ENCODE measurements at places on chromosomes 2 and 18.

DNA sequence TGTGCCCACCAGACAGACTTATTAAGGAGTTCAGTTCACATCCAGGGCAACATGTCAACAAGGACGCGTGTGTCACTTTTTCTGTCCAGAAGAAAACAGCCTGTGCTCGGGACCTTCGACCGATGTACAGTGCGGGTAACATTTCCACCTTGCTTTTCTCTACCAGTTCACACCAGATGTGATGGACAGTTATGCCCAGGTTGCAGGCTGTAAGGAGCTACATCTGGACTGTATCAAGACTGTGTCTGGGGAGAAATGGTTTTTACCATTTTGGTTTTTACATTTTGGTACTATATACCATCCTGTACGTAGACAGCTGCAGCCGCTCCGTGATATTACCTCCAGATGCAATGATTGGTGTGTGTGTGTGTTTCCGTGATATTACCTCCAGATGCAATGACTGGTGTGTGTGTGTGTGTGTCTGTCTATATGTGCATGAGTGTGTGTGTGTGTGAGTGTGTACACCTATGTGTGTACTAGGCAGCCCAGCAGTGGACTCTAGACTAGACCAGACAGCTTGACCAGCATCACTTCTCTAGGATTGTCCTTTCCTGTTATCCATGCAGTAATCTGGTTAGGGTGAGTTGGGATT, 118.0 kb downstream of the COL6A3 start:
- DNase-seq = no peak

- peak; percentile 44 for DNase-seq
Observed at GRCh38 chr2:36356298-36356989, 866 bp downstream of the CRIM1 start.

- no peak for DNase-seq
Observed at GRCh38 chr2:2797797-2798196, 466.7 kb upstream of the MYT1L start.

- no peak for DNase-seq
Observed at GRCh38 chr2:168220965-168221819, 26.2 kb downstream of the STK39 start.

DNA sequence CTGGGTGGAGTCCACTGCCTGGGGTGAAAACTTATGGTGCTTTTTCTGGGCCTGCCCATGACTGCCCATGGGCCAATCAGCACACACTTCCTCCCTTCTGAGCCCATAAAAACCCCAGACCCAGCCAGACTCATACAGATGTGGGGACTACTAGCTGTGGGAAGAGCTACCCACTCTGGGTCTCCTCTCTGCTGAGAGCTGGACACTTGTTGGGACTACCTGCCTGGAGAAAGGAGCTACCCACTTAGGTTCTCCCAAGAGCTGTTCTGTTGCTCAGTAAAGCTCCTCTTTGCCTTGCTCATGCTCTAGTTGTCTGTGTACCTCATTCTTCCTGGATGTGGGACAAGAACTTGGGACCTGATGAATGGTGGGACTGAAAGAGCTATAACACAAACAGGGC, 119.6 kb upstream of the SLC38A11 start:
- DNase-seq = no peak

- DNase-seq = peak; percentile 27
Observed at GRCh38 chr18:45103319-45104048, 422.8 kb downstream of the SETBP1 start.
